ENCODE measurements at places on chromosomes 11 and 22.

GRCh38 chr11:77055913-77056312 lies 10.9 kb upstream of the CAPN5 start:
- no peak for DNase-seq

DNA sequence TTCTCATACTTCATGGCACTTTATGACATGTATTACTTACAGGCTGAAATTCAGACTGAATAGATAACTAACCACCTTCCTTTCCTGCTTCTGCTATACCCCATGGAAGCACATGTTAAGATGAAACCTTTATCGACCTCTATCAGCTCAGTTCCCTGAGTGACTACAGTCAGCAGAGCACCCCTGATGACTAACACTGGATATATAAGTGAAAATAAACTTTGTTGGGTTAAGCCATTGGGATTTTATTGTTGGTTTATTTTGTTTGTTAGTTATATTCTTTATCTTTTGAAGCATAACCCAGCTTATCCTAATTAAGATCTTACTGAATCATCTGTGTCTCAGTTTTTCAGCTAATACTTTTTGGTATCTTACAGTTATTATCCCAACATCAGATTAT lies 23.0 kb upstream of the MAML2 start:
- no peak for DNase-seq

- DNase-seq = no peak
These were observed 370.8 kb downstream of the CTTN start for GRCh38 chr11:70769106-70769505.

DNA sequence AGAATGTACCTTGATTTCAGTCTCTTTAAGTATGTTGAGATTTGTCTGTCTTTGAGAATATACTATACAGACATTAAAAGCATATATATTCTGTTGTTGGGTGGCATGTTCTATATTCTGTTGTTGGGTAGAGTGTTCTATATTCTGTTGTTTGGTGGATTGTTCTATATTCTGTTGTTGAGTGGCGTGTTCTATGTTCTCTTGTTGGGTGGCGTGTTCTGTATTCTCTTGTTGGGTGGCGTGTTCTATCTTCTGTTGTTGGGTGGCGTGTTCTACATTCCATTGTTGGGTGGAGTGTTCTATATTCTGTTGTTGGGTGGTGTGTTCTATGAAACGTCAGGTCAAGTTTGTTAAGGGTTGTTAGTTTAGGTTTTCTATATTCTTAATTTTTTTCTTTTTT lies 27.1 kb upstream of the CTTN start:
- no peak for DNase-seq

- no peak for DNase-seq
These were observed 5.0 kb upstream of the PDE3B start for GRCh38 chr11:14638561-14638960.

- no peak for DNase-seq
These were observed 54.0 kb downstream of the AHNAK start for GRCh38 chr11:62492586-62492985.

GRCh38 chr11:59102259-59102765 lies 4.7 kb upstream of the FAM111B start:
- no peak for DNase-seq

DNA sequence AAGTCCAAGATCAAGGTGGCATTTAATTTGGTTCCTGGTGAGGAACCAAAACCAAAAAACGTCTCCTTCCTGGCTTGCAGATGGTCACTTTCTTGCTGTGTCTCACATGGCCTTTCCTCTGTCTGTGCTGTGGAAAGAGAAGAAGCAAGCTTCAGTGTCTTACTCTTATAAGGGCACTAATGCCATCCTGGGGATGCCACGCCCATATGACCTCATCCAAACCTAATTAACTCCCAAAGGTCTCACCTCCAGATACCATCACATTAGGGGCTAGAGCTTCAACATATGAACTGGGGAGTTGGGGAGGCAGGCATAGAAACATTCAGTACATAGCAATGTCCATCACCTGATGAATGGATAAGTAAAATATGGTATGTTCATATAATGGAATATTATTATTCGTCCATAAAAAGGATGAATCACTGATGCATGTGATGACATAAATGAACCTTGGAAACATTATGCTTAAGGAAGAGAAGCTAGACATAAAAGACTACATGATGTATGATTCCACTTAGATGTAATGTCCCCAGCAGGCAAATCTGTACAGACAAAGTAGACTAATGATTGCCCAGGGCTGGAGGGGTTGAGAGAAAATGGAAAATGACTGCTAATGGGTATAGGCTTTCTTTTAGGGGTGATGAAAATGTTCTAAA lies 78.6 kb upstream of the B3GNT6 start:
- DNase-seq = no peak

- DNase-seq = no peak
These were observed 806.3 kb downstream of the BRD1 start for GRCh38 chr22:49021131-49021925.

GRCh38 chr11:47244448-47245350 lies 3.9 kb downstream of the ACP2 start:
- DNase-seq = no peak

DNA sequence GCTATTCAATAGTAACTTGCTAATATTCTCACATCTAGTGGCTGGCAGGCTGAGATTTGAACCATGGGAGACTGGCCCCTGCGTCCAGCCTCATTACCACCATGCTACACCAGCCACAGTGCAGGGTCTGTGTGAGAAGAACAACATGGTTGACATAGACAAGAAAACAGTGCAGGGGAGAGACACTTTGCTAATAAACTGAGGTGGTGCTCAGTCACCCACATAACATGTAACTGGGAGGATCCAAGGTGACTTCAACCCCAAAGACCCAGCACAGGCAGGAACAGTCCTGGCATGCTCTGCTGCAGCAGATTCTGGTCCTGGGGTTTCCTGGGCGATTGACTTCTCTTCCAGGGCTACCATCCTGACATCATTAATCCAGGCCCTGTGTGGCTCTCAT lies 143.1 kb downstream of the CSNK2A3 start:
- no peak for DNase-seq

GRCh38 chr11:92179017-92179670 lies 45.5 kb upstream of the FAT3 start:
- DNase-seq = no peak

DNA sequence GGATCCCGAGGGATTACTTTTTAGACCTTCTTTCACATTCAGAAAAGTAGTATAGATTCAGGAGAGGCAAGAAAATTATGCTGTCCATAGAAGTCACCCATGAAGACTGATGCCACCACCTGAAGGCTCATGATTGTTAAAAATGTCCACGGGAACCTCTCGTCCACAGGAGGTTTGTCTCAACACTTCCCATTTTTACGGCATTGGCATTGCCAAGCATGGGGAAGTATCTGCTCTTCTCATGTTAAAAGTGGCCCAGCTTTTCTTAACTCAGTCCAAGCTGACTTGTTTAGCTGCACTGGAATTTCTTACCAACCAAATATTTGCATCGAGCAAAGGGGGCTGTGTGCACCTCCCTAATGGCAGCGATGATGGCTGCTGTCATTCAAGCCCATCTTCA lies 9.6 kb downstream of the CDPF1 start:
- no peak for DNase-seq

GRCh38 chr11:75849894-75850293 lies 34.9 kb downstream of the UVRAG start:
- no peak for DNase-seq

GRCh38 chr22:19716829-19717105 lies 2.5 kb downstream of the SEPTIN5 start:
- no peak for DNase-seq

DNA sequence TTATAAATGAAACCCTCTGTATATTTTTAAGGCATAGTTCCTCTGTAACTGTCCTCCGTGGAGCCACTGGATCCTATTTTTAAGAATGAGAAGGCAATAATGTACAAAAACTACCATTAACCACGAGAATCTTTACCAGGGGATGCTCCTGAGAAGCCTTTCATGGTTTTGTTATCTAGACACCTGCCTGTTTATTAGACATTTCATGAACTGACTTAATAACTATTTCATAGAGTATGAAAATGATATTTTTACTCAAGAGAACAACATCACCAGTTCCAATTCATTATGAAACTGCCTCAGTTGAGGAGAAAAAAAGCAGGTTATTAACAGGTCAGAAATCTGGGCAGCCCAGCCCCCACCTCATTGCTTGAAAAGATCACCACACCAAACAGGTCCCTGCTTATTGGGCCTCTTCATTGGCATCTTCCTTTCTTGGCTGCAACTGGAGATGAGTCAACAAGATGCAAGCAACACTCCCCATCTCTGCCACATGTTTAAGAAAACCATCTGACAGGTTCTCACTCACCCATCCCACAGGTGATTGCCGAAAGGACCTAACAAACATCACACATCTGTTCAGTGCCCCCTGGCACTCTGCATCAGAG lies 27.8 kb downstream of the ETS1 start:
- no peak for DNase-seq

GRCh38 chr11:113363406-113363805 lies 24.2 kb upstream of the ANKK1 start:
- no peak for DNase-seq

DNA sequence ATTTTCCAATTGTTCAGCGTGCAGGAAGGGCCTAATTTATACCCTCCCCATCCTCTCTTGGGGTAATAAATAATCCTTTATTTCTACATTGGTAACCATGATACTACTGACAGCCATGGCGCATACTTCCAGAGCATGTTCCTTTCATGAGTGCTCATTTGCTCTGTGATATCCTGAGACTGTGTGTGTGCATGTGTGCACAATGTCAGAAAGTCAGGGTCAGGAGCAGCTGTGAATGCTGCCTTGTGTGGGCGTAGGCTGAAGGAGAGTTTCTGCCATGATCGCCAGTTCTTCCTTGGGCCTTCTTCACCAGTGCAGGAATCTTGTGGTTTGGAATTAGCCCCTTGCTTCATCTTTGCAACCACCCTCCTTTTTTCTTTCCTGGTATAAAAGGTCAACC lies 10.2 kb downstream of the TUBA8 start:
- no peak for DNase-seq

DNA sequence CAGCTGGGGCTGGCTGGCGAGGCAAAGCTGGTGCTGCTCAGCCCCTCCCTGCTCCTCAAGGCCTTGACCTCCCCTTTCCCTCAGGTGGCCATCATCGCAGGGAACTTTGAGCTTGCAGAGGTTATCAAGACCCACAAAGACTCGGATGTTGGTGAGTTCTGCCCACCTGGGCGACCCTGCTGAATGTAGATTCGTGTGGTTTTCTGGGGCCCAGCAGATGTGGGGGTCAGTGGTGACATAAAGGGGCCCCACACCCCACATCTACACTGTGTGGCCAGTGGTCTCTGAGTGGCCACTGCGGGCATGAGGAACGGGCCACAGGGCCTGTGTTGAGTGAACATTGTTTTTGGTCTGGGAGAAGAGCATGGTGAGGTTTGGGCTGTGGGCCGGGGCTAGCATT lies 11.9 kb downstream of the SHANK3 start:
- no peak for DNase-seq

- DNase-seq = no peak
These were observed 1.8 kb upstream of the GDPD4 start for GRCh38 chr11:77303328-77303727.

DNA sequence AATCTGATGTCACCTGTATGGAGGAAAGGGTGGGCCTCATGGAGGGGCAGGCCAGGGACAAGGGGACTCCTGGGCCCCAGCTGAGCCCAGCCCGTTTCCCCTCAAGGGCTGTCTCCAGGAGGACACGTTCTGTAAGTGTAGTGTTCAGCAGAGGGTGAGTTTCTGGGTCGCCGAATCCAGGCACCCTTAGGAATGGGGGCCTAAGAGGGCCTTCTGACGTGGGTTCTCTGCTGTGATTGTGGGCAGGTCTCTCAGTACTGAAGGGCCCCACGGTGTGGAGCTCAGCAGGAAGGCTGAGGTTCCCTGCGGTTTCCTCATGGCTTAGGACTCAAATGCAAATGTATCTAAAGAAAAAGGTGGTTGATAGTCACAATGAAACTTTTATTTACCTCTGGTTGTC lies 6.5 kb downstream of the PTDSS2 start:
- DNase-seq = no peak

DNA sequence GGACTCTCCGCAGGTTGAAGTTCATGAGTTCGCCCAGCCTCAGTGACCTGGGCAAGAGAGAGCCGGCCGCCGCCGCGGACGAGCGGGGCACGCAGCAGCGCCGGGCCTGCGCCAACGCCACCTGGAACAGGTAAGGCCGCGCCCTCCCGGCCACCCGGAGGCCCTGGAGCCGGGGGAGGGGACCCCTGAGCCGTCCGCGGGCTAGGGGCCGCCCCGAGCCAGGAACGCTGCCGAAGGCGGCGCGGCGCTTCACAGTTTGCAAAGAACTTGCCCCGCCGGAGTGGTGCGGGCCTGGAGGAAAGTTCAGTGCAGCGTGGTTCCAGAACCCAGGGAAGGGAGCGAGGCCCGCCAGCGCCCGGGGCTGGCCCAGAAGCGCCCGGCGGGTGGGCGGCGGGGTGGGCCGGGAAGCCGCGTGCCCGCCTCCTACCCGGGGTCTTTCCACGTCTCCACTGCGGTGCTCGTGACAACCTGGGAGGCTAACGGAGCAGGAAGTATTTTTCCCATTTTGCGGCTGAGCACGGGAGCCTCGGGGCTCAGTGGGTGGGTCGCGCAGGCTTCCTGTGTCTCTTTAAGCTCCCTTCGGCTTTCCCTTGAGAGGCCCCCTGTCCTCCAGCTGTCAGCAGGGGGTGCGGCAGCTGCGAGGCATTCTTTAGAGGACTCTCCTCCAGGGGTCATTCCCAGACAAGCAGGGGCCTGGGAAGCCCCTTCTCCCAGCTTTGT lies 635 bp downstream of the PRR5 start:
- no peak for DNase-seq

DNA sequence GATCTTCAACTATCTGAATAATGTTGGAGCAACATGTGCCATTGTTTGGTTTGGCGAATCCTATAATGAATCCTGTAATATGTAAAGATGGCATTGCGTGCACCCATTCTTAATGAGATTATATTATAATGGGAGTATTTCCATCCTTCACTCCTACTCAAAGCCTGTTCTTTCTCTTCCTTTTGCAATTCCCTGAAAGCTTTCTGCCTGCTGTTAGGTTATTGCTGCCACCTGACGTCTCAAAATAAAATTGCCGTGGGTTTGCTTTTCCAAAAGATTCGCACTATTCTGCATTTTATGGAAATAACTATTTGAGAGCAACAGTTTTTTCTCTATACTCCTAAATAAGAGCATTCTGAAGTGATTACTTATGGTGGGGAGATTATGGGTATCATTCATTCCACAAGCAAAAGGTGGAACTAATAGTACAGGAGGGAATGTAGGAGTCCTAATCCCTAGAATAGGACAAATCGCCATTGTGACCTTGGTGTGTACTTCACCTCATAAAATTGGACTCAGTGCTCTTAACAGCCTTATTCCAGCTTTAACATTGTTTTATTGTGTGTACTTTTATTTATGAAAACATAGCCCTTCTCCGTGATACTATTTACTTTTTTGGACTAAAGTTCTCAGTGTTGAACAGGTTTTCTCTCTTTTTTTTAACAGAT lies 69.6 kb upstream of the ALKBH3 start:
- no peak for DNase-seq

GRCh38 chr22:49670456-49671330 lies 157.0 kb downstream of the BRD1 start:
- DNase-seq = no peak

- DNase-seq = no peak
These were observed 27.5 kb downstream of the KCNA4 start for GRCh38 chr11:29989174-29989970.

DNA sequence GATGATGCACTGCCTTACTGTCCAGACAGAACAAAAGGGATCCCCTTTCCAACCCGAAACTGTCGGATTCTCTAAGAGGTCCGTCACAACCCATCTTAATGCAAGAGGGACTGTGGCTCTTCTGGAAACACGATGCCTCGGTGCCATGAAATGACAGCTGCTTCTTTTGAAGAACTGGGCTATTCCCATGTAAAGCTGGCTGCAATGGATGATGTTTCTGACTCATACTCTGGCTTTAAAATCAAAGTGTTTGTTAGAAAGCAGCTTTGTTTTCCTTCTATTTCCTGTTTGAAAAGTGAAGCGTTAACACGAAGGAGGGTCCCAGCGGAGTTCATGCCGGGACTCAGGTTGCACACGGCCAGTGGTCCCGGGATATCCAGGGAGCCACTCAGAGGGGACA lies 3.1 kb downstream of the TP53AIP1 start:
- DNase-seq = no peak

All from cortex of kidney (tissue), 1 donor.